Karpas-422 (cell line): ENCODE measurements at places on chromosomes 6 and 20. TPM values are rescaled to one million over a fixed set of nuclear protein-coding genes. Genes with fewer than 3 reads are reported as not detected.

HLA-DPB1 gene
- 236 and 601 TPM in 2 replicates for total RNA-seq

DNA sequence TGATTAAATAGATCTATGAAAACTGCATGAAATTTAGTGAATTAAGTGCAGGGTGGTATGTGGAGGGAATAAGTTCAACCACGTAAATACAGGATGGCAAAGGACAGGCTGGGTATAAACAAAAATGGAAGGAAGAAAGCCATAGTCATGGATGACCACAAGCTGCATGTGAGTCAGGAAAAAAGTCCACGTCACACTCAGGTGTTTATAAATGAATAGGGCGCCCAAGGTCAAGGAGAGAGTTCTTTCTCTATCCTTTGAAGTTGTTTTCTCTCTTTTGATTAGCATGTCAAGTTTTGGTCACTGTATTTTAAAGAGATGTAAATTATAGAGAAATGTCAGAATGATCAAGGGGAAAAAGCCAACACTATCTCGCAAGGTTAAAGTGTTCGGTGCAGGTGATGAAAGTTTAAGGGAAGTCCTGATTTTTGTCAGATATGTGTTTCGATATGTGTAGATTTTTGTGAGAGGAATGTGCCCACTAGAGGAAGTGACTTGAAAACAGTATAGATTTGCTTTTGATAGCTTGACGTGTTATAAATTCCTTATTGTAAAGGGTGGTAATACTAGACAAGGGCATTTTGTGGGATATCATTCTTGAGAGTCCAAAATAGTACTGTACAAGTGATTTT, 58.7 kb downstream of the MAP3K4 start:
- DNase-seq = no peak

ZC3H12D gene
- total RNA-seq = 71.0 and 92.0 TPM in 2 replicates

DNA sequence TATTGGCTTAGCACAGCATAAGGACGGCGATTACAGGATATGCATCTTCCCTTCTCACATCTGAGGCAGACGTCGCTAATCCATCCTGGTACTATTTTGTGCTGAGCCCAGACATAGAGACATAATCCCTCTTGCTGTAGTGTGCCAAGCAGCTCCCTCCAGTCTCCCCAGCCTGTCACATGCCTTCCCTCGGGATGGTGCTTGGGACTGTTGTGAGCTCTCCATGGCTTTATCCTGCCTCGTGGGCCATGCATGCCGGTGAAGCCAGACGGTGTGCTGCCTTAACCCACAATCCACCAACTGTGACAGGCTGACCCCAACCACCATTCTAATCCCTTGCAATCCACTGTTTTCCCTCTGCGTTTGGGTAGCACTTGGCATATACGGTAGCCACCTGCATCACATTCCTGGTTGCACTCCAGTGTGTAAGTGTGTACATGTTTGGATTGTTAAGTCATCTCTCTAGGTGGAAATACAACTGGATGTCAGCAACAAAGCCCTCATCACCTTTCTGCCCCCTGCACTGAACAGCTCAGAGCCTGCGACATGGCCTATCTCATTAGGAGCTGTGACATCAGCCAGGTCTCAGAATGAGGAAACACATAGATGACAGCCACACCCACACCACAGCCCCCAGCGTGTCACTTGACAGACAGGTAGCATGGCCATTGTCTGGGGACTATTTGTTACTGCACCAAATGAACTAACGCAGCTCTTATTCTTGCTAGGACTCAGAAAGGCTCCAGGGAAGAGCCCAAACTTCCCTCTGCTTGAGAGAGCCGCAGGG, 374.8 kb upstream of the CDH4 start:
- DNase-seq = no peak

GRCh38 chr6:144667532-144668503, 382.7 kb downstream of the UTRN start:
- DNase-seq = peak; percentile 90

GSTA2 gene
- not detected in 2 replicates for total RNA-seq

IPCEF1 gene
- total RNA-seq = not detected in 2 replicates

DNA sequence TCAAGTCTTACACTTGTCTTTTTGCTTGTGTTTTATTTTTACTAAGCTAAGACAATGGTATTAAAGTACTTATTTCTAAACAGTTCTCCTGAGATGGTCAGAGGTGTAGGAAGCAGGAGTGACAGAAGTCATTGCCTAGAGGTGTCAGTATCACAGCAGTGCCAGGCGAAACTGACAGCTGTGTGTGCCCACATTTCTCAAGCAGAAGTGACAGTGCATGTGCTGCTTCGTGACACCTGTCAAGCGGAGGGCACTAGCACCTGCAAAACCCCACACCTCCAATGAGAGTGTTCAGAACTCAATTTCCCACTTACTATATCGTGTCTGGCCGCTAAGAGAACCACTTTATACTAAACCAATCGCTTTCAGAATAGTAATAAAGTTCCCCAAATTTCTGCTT, 82.8 kb downstream of the SLC23A2 start:
- no peak for DNase-seq

ZNF311 gene
- not detected in 2 replicates for total RNA-seq

SLC13A3 gene
- total RNA-seq = not detected in 2 replicates

GRCh38 chr6:78623554-78623953, 243.8 kb upstream of the IRAK1BP1 start:
- no peak for DNase-seq

GRCh38 chr6:43604174-43604573, 24.9 kb downstream of the GTPBP2 start:
- DNase-seq = no peak

ZFP57 gene
- total RNA-seq = not detected in 2 replicates

DNA sequence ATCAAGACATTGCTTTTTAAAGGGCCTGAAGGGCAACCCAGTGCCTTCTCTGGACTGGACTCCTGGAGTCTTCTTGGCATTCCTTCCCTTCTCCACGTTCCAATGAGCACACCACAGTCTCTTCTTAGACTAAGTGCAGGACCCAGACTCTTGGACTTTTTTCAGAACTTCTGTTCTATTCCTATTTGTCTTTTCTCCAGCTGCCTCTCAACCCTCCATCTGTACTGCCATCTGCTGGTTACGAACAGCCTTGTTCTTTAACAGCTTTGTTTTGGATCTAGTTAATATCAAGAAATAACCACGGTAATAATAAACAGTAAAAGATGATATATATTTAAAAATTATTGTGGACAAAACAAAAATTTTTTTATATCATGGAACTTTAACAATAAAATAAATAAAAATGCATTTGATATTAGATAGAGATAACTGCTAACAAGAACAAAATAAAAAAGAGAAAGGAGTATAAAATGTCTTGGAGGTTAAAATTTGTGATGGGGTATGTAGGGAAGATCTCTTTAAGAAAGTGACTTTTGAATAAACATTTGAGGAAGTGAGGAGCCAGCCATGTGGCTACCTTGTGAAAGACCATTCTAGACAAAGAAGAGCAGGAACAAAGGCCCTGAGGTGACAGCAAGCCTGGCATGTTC, 105.1 kb upstream of the HCRTR2 start:
- peak; percentile 73 for DNase-seq

CFB gene
- total RNA-seq = 0.22 TPM in 1 of 2 replicates, not detected in the other

- DNase-seq = peak; percentile 48
Observed at GRCh38 chr6:30884521-30885480, 482 bp downstream of the DDR1 start.

DNA sequence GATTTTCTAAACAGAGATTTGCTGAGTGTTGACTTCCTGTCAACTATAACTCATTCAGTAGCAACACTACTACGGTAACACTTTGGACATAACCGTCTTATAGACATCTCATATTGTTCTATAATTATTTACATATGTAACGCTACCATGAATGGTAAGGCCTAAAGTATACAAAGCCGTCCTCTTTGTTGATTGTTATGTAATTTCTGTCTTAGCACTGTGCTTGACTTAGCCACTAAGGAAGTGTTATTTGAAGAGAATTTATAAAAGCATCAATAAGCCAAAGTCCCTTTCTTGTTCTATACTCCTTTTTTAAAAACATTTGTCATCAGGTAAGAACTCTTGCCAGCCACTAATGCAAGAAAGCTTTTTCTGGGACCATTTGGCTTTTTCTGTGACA, 240.6 kb downstream of the MEI4 start:
- no peak for DNase-seq

DNA sequence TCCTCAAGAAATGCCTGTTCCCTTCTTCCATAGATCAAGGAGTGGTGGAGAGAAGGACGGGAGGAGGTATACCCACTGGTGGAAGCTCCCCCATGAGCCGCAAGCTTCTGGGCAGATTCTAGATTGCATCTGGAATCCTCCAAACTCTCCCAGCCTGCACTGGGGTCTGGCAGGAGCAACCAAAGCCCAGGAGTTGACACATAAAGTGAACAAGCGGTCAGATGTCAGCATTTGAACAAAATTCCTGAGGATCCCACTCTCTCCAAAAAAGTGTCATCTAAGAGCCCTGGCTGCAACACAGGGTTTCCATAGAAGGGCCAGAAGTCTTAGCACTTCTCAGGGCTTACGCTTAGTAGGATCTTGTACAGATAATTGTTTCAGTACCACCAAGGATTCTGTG, 88.2 kb downstream of the KCNB1 start:
- DNase-seq = no peak

RBL1 gene
- 12.5 and 19.2 TPM in 2 replicates for total RNA-seq

- peak; percentile 10 for DNase-seq
Observed at GRCh38 chr6:63565727-63566596, 6.3 kb upstream of the LOC128125822 start.

DNA sequence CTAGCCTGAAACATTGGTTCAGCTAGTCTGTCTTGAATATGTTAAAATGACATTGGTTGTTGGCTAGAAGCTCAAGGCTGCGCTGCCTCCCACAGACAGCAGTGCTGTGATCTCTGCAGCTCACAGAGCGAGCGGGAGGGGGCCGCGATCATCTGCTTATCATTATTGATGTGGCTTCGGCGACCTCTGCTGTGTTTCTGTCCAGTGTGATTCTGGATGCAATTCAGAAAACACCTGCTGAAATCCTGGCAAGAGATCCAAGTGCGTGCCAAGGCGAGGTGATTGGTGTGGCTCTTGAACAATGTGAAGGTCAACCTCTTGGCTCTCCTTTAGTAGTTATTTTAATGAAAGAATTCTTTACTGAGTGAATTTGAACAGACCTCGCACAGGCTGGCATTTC, 142.3 kb upstream of the SASH1 start:
- DNase-seq = no peak

TMC2 gene
- total RNA-seq = not detected in 2 replicates

GRCh38 chr6:121668259-121668658, 232.8 kb downstream of the GJA1 start:
- no peak for DNase-seq

POFUT1 gene
- total RNA-seq = 16.7 and 25.8 TPM in 2 replicates

- no peak for DNase-seq
Observed at GRCh38 chr20:31430568-31431115, 9.8 kb upstream of the DEFB123 start.

DNA sequence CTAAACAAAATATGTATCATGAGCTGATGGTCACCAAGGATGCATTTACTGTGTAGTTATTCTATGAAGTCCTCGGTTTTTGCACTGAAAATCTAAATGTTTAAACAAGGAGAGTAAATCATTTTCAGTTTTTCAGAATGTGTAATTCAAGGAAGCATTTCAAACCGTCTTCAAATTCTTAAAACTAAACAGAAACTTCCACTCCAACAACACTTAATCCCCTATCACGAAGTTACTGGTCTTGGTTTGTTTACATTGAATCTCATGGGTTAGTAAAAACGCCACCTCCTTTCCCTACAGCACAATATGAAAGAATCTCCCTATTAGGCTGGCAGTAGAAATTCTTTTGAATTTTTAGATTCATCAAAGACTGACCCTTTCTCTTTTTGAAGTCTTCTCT, 192.9 kb downstream of the AIG1 start:
- DNase-seq = no peak

DNA sequence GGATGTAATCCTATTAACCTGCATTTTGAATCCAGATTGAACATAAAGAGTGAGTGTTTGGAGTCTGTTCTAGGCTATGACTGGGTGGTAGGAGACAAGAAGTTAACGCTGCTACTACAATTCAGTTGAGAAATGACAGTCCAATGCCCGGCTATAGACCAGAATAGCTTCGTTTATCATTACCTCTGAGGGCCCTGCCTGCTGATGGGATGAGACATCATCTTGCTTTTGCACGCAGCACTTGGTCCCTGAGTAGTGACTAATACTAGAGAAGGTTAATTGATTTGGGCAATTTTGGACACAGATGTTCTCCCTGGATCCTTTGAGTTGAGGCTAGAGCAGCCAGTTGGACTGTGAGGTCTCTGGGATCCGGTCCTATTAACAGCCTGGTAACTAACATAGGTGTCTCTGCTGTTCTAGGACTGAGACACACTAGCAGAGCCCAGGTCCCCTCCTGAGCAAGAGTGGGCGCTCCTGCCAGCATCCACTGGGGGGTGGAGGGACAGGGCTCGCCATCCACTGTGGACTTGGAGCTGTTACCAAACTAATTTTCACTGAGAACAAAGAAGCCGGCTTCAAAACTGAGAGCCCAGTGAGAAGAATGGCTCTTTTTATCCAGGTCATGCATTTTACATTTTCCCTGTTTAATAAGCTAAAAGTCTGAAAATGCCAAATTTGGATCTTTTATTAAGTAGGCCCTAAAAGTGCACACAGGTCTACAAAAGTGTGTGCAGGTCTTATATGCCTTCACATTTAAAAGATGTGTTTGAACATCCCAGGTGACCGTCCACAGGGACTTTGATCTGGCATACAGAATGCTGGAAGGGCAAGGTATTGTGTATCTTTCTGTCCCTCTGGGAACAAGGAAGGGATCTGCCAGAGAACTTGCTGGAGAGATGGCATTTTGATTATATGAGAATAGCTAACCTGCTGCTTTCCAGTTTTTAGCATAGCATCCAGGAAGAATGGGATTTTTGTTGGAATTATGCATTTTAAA, 212.5 kb downstream of the CDH4 start:
- no peak for DNase-seq

GRCh38 chr6:44024574-44025219, 102.6 kb downstream of the MRPL14 start:
- no peak for DNase-seq

DNA sequence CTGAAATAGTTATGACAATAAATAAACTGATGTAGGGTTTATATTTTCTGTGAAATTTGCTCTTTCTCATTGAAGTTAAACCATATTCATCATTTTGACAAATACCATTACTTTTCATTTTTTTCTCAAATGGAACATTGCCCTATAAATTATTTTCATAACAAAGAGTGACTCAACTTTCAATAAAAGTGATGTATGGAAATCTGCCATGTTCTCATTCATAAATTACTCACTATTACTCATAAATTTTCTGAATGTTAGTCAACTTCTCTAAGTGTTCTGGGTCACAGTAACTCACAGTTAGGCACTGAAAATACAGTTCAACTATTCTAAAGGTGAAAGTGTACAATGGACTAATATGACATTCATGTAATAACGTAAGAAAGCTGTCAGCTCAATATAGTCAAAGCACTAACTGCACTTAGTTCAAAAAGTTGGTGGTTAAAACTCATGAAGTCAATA, 19.0 kb upstream of the STX11 start:
- DNase-seq = no peak

- DNase-seq = no peak
Observed at GRCh38 chr6:23940466-23940865, 185.5 kb upstream of the NRSN1 start.

- DNase-seq = no peak
Observed at GRCh38 chr20:64225171-64225595, 30.4 kb upstream of the PCMTD2 start.

SLC25A27 gene
- total RNA-seq = 167 and 178 TPM in 2 replicates

- DNase-seq = no peak
Observed at GRCh38 chr6:55210952-55211351, 36.6 kb downstream of the HCRTR2 start.

- no peak for DNase-seq
Observed at GRCh38 chr6:137666202-137666774, 172.1 kb upstream of the OLIG3 start.

SERPINB1 gene
- 0.22 TPM in 1 of 2 replicates, not detected in the other for total RNA-seq
